Stimulated activated CD4-positive, alpha-beta T cell treated with anti-CD3 and anti-CD28 coated beads, Interleukin-1b, Interleukin-23, amount 100 ng/mL, for 24 hours (primary cell): ENCODE measurements at places on chromosomes 7 and 10.

DNA sequence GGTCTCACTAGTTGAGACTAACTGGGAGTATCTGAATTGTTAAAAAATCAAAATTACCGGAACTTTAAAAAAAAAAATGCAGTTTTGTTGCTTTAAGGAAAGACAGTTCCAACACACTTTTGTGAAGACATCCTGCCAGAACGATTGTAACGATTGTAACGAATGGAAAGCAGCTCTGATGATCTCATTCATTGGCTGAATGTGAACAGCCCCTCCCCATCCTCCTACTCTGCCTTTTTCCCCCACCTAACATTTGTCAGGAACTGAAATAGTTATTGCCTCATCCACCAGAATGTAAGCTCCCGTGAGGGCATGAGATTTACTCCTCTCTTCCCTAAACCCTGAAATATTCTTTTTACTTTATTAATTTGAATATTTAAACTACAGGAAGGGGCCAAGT lies 23.1 kb upstream of the ZC3HAV1L start:
- no peak for DNase-seq

GRCh38 chr7:136938476-136938875 lies 70.0 kb downstream of the CHRM2 start:
- no peak for DNase-seq

- no peak for DNase-seq
Measured at GRCh38 chr7:47387506-47387905, 194.4 kb downstream of the TNS3 start.

DNA sequence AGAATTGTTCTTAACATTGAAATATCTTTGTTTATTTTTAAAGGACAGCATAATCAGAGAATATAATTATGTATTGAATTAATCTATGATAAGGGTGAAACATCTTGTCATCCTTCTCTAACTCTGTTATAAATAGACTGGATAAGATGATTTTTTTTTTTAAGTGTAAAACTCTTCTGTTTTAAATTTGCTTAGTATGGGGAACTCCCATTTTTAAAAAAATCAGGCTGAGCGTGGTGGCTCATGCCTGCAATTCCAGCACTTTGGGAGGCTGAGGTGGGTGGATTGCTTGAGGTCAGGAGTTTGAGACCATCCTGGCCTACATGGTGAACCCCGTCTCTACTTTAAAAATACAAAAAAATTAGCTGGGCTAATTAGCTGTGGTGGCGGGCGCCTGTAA lies 9.4 kb upstream of the HERC4 start:
- DNase-seq = no peak

- DNase-seq = no peak
Measured at GRCh38 chr7:39504963-39505362, 61.2 kb upstream of the YAE1 start.

DNA sequence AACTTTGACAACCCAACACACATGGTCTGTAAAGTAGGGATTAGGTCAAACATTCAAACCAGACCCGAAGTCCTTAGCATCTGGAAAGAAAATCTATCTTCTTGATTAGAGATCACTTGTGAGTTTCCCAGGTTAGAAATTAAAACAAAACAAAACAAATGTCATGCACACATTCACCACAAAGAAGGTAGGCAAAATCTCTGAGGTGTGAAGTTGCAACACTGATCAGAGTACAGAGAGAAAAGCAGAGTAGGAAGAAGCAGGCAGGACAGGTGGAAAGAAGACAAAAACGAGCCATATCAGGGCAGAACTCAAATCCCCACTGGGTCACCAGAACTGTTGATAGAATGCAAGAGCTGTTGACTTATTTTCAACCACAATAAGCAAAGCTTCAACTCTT lies 102.8 kb upstream of the THSD7A start:
- no peak for DNase-seq

DNA sequence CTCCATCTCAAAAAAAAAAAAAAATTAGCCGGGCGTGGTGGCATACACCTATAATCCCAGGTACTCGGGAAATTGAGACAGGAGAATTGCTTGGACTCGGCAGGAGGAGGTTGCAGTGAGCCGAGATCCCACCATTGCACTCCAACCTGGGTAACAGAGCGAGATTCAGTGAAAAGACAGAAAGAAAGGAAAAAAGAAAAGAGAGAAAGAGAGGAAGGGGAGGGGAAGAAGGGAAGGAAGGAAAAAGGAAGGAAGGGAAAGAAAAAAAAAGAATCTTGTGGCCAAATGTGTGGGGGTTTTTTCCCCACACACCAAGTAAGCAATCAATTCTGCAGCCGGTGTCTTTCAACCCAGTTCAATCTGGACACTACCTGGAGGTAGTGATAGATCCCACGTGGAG lies 9.0 kb upstream of the NAT16 start:
- DNase-seq = no peak

GRCh38 chr7:143415742-143416397 lies 7.2 kb upstream of the EPHA1 start:
- DNase-seq = no peak

DNA sequence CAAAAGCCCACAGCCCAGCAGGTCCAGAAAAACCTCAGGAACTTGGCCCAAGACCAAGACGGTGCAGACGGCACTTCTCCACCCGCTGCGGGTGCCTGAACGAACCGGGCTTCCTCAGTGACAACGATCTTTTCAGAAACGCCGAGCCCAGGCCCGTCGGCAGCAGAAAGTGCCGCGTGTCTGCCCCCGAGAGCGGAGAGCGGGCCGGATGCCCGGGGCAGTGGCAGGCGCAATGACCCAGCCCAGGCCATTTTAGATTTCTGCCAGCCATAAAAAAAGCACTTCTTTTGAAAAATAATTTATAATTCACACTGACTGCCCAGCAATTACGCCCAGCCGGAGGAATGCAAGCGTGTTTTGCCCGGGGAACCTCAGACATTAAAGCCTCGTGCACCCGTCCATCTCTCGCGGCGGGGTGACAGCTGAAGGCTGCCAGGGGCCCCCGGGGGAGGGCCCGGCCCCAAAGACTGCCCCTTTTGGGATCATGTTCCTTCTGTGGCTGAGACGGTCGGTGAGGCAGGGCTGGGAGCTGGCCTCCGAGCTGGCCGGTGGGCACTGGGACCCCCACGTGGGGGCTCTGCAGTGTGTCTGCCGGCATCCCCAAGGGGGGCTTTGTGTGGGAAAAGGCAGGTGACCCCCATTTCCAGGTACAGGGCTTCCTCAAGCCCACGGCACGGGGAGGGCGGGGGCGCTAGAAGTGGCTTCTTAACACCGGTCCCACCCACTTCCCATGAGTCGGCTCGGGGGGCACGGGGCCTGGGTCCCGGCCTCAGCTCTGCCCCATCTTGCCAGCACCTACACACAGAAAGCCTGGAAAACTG lies 71.3 kb upstream of the PDGFA start:
- no peak for DNase-seq

GRCh38 chr10:80412486-80412885 lies 4.1 kb downstream of the PRXL2A start:
- no peak for DNase-seq

- no peak for DNase-seq
Measured at GRCh38 chr7:45585628-45586027, 11.5 kb downstream of the ADCY1 start.

DNA sequence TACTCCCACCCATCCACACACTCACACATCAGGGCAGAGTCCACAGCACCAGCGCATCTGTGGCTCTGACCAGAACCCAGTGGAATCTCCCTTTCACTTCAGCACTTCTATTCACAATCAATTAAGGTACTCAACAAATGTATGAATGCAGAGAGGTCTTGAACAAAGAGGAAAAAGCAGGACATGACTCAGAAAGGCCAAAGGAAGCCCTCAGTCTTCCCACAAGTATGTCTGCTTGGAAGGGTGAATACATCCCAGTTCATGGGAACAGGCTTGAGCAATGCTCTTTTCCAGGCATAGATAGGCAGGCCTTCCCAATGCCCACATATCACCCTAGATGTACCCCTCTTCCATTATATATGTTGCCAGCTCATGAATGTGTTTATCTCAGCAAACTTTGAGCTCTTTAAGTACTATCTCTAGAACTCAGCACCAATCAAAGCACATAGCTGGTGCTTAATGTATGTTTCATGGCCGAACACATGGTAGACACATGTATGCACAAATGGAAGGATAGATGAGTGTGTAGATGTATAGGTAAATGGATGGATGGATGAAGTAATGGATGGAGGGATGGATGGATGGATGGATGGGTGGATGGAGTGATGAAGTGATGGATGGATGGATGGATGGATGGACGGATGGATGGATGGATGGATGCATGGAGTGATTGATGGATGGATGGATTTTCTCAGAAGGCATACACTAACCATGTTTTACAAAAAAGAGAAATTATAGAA lies 507.6 kb downstream of the GRID1 start:
- DNase-seq = no peak

GRCh38 chr10:2658780-2659179 lies 408.6 kb upstream of the PFKP start:
- no peak for DNase-seq

GRCh38 chr7:107582875-107583274 lies 2.8 kb downstream of the BCAP29 start:
- no peak for DNase-seq

GRCh38 chr7:40808378-40808942 lies 673.7 kb downstream of the SUGCT start:
- no peak for DNase-seq

GRCh38 chr10:49609283-49610113 lies 612 bp upstream of the SLC18A3 start:
- no peak for DNase-seq

- DNase-seq = no peak
Measured at GRCh38 chr10:14024329-14025202, 306.2 kb downstream of the FRMD4A start.

DNA sequence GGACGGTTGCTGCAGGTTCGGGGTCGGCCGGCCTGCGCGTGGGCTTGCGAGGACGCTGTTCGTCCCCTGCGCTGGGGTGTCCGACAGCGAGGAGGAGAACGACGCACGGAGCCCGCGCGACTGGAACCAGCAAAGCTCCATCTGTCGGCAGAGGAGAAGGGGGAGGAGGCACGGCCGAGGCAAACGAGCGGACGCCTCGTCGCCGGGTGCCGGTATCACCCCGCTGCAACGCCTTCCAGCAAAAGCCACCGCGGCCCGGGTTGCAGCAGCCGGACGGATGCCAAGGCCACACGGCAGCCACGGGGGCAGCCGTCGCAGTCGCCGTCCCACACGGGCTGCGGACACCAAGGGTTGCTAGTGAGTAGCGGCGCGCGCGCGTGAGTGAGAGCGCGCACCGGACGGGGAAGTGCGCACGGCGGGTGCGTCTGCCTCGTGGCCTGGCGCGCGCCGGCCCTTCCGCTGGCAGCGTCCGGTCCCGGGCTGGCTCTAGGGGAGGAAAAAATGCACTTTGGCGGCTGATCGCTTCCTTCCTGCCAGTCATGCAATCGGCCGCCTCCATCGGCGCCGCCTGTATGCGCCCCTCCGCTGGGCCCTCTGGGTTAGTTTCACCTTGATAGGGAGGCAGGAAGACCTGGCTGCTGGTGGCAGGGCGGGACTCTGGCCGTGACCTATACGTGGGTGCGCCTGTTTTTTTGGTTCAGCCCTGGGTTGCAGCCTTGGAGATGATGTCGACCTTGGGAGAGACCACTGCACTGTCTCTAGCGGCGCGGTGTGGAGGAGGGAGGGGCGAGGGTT lies 434 bp downstream of the STAMBPL1 start:
- peak; percentile 30 for DNase-seq

GRCh38 chr10:4477664-4478063 lies 348.3 kb upstream of the AKR1E2 start:
- DNase-seq = no peak

- no peak for DNase-seq
Measured at GRCh38 chr10:1581189-1581588, 156.1 kb downstream of the ADARB2 start.

- no peak for DNase-seq
Measured at GRCh38 chr7:112411186-112411795, 39.0 kb upstream of the IFRD1 start.

- DNase-seq = no peak
Measured at GRCh38 chr7:29806995-29807841, 910 bp downstream of the WIPF3 start.

GRCh38 chr10:12042409-12042796 lies 206 bp downstream of the UPF2 start:
- peak; percentile 15 for DNase-seq

DNA sequence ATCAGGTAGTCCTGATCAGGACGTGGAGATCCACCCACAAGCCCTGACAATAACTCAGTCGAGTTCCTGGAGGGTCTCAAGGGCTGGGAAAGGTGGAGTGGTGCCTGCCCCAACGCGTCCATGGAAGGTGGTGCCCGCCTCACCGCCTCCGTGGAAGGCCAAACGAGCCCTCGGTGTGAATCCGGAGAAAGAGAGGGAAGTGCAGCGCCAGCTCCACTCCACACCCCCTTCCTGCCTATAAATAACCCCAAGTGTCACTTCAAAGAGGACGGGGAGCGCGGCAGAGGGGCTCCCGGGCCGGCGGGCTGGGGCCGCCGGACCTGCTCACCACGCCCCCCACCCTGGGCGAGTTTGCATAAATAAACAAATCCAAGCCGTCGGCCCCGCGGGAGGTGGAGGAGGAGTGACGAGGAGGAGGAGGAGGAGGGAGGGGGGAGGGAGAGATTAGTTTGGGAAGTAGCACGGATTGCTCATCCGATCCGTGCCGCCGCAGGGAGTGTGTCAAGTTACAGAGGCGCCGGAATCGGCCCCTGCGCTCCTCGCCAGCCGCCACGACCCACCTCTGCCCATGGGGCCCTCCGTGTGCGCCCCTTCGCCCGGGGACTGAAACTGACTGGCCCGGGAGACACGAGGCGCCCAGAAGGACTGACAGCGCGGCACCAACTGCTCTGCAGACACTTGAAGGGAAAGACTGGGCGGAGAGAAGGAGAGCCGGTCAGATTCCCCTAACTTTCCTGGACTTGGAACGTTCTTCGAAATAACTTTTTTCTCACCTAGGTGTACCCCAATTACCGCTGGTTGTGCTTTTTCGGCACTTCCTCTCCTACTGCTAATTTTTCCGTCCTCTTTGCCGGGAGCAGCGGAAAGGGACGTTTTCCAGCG lies at the start of gene COL13A1:
Gene COL13A1, plus strand, starts transcription at position 473 of the 882 bp plus-strand sequence. CDS start 518 bp downstream, outside the sequence.
- no peak for DNase-seq

DNA sequence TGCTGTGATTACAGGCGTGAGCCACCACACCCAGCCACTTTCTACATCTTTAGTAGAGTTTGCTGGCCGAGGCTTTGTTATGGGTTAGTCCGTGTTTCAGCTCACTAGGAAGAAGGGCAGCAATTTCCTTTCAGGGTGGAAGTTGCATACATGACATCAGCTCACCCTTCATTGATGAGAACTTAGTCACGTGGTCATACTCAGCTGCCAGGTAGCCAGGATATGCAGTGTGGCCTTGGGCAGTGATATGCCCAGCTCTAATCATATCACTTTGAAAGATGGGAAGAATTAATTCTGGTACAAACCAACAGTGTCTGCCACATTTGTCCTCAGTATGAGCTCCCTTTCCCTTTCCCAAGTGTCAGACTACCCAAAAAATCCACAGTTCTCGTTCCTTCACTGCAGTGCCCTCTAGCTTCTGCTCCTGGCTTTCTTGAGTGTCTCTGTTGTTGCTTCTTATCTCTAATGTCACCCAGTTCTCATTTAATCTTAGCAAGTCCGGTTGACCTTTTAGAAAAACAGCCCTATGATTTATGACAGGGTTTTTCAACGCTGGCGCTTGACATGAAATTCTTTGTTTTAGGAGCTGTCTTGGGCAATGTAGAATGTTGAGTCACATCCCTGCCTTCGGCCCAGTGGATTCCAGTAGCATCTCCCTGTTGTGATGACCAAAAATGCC lies 108.7 kb upstream of the ITGB1 start:
- no peak for DNase-seq

- no peak for DNase-seq
Measured at GRCh38 chr10:11529276-11529903, 82.1 kb downstream of the USP6NL start.
